ENCODE measurements at places on chromosomes 2 and 18. TPM values are rescaled to one million over a fixed set of nuclear protein-coding genes. Genes with fewer than 3 reads are reported as not detected.
A peak's percentile ranks its signal among the peaks of the same experiment; 100 is the strongest.

The SULT6B1 gene
- not detected for total RNA-seq

DNA sequence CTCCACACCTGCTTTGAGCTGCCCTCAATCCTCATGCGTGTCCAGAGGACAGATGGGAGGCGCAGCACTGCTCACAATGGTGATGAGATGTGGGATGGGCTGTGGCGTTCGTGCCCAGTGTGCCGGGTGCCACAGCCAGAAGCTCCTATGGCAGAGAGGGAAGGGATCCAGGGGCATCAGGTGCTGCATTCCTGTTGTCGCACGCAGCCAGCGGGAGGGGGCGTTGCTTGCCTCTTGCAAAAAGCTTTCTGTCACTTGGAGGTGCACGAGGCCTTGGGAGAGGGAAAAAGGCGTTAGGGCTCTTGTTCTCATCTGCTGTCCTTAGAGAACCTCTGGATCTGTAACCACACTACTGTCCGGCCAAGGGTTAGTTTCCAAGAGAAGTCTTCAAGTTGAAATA, 29.2 kb upstream of the ALLC start:
- no peak for DNase-seq

- peak; percentile 54 for DNase-seq
Measured at GRCh38 chr2:120396861-120397811, 51.2 kb downstream of the INHBB start.

- DNase-seq: peak; percentile 82
Measured at GRCh38 chr18:48222118-48222517, 187.1 kb downstream of the ZBTB7C start.

DNA sequence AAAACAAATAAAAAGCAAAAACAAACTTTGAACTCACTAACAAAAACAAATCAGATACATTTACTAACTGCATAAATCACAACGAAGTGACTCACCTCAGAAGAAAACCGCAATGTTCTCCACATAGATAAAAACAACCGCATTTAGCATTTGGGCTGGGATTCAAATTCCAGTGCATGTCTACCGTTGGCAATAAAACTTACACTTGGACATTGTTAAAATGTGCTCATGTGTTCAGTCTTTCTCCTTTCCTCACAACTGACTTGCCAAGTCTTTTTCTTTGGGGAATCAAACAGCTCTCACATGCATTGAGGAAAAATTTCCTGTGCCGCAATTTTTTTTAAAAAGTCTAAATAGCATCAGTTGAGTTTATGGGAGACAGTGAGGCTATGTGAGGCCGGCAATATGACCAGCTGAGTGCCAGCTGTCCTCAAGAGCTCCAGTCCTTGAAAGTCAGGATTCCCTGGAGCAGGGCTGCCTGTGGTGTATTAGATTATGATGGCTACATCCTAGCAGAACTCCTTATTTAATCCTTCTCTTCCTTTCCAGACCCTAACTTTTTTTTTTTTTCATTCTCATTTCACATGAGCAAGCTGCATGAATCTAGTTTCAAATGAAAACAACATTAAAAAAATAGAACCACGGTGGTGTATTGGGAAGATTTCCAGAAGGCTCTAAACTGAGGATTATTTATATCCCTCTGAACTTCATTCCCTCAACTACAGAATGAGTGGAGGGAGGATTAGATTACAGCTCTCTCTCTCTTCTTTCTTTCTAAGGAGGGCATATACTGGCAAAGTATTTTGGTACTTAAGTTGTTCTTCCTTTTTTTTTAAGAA, 70.2 kb upstream of the MEIS1 start:
- DNase-seq: peak; percentile 75

GRCh38 chr2:202790676-202791075, 80.9 kb downstream of the ICA1L start:
- DNase-seq: no peak

- DNase-seq: peak; percentile 21
Measured at GRCh38 chr18:75405351-75405750, 22.2 kb downstream of the SMIM21 start.

The MOCOS gene
- total RNA-seq: 12.0 TPM

GRCh38 chr2:25044990-25045389, 3.1 kb downstream of the EFR3B start:
- DNase-seq: no peak

GRCh38 chr18:36315736-36316135, 18.2 kb downstream of the FHOD3 start:
- DNase-seq: peak; percentile 63

DNA sequence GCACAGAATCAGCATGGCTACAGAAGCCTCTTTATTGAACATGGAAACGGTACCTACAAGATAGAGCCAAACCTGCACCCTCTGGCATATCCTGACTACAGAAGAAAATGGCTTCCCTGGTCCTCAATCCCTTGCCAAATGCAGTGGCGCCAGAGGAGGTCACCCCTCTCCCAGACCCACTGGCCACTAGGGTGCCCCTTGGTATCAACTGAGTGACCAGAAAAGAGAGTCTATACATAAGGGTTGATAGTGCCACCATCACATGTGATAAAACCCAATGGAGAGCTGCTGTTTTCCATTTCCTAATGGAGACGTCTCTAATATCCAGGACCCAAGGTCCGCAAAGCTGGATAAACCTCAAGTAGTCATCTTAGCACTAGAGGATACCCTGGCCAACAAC, 52.7 kb upstream of the ALK start:
- DNase-seq: no peak

- DNase-seq: no peak
Measured at GRCh38 chr2:240574386-240575100, 6.3 kb downstream of the RNPEPL1 start.

DNA sequence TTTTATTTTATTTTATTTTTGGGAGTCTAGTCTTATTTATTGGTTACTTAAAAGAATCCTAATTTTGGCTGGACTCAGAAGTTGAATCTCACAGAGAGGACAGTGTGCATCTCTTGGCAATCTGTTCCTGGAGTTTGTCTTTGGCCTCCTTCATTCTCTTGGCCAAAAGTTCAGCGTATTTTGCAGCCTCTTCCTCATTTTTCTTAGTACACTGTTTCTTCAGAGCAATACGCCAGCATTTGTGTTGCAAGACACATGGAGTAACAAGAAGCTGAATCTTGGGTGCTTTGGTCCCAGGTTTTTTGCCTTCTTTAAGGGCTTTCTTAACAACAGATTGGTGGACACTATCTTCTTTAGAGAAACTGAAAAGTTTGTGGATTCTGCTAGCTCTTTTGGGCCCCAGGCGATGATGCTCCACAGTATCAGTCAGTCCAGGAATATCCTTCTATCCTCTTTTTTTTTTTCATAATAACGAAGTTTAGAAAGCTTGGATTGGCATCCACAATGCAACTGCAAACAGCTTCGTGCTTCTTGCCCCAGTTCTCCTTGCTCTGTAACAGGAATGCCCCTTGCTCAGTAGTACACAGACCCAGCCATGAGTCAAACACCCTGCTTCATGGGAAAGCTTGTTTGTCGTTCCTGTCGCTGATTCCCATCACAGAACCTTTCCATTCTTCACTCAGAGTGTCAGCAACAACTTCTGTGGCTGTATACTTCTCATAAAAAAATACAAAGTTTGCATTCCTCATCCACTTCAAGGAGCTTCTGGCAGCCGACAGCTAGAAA, 34.8 kb upstream of the RFX8 start:
- peak; percentile 27 for DNase-seq

DNA sequence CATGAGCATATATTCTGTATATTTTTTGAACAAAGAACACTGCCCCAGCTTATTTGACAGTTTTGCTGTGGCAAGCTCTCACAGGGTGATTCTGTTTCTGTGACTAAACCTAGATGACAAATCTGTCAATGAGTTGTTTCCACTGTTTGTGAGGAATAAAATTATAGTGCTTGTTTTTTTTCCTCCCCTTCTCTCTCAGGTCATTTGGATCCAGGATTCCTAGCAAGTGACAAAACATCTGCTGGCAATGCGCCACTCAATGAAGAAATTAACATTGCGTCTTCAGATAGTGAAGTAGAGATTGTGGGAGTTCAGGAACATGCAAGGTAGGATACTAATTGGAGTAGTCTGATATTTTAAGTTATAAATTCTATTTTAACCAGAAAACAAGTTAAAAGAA, 149.3 kb downstream of the HAUS1 start:
- DNase-seq: peak; percentile 96

DNA sequence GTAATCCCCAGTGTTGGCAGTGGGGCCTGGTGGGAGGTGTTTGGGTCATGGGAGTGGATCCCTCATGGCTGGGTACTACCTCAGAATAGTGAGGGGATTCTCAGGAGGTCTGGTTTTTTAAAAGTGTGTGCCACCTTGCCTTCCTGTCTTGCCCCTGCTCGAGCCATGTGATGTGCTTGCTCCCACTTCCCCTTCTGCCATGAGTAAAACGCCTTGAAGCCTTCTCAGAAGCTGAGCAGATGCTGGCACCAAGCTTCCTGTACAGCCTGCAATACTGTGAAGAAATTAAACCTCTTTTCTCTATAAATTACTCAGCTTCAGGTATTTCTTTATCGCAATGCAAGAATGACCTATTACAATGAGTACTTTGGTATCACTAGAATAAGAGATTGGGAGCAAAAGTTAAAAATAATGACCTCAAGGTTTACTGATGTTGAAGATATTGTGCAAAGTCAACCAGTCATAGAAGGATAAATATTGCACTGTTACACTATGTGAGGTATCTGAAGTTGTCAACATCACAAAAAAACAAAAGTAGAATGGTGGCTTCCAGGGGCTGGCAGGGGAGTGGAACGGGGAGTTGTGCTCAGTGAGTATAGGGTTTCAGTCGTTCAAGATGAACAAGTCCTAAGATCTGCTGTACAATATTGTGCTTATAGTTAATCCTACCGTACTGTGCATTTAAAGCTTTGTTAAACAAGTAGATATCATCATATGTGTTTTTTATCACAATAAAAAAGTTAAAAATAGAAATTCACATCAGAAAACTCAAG, 938.3 kb upstream of the CNTNAP5 start:
- no peak for DNase-seq

GRCh38 chr2:239625971-239626734, 225.3 kb upstream of the HDAC4 start:
- no peak for DNase-seq

DNA sequence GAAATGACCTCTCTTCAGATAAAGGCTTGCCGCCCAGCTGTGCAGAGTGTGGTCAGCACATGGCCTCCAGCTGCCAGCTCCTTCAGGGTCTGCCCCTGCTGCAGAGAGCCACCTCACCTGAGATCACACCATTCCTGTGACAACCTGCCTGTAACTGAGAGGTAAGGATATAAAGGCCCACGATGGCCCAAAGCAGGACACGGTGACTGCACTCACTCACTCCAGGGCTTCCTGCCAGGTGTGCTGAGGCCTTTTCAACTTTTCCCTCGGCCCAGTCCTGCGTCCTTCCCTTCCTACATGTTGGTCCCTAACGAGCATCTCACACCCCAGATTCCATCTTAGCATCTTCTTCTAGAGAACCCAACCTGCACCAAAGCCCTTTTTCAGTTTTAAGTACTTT, 36.2 kb downstream of the ANKRD44 start:
- DNase-seq: no peak

GRCh38 chr2:65129286-65129825, 550 bp downstream of the RAB1A start:
- DNase-seq: no peak

The ERICH2 gene
- total RNA-seq: not detected

DNA sequence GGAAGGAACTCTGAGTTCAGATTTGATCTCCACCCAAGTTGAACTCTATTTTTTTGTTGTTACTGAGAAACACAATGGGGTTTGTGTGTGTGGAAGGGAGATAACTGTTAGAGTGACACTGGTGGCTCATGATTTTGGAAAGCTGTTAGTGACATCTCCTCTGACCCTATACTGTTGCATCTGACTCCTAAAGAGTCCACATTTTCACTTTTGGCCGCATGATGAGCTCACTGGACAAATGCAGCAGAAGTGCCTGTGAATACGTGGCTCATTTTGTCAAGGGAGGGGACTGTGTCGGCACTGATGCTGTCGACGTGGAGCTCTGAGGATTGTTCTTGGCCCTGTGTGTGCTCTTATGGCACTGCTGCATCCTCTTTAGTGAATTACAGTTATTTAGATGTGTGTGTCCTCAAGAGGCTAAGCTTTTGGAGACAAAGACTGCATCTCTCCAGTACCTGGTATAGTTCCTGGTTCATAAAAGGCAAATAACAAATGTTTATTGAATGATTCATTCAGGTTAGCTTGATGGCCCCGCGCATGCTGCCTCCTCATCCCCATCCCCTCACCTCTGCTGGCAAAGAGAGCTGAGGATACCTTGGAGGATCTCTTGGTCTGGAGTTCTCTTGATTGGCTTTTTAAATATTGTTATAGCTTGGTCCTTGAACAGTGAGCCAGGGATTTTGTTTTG, 135.4 kb downstream of the PHLPP1 start:
- DNase-seq: no peak

DNA sequence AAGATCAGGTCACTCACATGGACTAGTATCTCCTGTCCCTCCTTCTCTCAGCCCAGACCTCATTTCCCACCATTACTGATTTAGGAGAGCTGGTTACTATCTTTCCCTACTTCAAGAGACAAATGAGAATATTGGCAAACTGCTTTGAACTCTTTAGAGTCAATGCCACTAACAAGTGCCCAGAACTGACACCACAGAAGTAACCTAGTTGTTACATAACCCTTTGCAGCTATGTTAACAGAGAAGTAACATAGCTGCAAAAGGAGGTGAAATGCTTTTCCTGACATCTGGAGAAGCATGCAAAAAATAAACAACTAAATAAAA, 30.0 kb downstream of the TGFA start:
- no peak for DNase-seq

DNA sequence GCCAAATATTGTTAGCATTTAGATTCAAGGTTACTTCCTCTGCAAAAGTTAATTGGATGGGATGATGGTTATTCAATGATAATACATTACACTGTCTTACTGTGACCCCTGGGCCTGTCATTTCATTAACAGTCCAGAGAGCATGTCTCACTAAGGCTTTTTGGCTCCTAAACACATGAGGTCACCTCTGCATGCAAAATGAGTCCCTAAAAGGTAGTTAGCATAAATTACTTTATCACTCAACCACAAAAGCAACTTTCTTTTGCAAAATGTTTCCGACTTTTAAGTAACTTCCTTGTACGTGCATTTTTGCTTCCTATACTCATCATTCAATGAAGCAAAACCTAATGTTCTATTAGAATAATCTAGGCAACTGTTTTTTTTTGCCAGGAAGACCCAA, 16.8 kb upstream of the AGFG1 start:
- peak; percentile 88 for DNase-seq

- DNase-seq: peak; percentile 49
Measured at GRCh38 chr2:19104503-19104902, 253.9 kb downstream of the OSR1 start.

DNA sequence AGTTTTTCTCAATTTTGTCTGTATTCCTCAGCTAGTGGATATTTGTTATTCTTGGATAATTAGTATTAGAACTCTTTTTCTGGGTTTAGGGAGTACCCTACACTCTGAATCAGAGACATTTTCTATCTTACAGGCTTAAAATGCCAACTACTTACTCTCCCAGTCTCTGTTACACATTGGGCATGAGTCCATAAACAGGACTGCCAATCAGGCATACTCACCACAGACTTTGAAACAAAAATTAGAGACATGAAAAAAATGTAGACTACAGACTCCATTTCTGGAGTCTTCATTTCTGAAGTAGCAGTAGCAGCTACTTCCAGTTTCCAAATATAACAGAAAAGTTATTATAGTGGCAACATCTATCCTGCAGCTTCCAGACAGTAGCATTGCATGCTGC, 279.7 kb downstream of the MBD5 start:
- DNase-seq: no peak

The MC4R gene
- not detected for total RNA-seq

Data from renal cortical epithelial cell (primary cell).